ENCODE measurements at places on chromosomes 7 and 10. TPM values are rescaled to one million over a fixed set of nuclear protein-coding genes. Genes with fewer than 3 reads are reported as not detected.
A peak's percentile ranks its signal among the peaks of the same experiment; 100 is the strongest.

The CHAT gene
- total RNA-seq: not detected

DNA sequence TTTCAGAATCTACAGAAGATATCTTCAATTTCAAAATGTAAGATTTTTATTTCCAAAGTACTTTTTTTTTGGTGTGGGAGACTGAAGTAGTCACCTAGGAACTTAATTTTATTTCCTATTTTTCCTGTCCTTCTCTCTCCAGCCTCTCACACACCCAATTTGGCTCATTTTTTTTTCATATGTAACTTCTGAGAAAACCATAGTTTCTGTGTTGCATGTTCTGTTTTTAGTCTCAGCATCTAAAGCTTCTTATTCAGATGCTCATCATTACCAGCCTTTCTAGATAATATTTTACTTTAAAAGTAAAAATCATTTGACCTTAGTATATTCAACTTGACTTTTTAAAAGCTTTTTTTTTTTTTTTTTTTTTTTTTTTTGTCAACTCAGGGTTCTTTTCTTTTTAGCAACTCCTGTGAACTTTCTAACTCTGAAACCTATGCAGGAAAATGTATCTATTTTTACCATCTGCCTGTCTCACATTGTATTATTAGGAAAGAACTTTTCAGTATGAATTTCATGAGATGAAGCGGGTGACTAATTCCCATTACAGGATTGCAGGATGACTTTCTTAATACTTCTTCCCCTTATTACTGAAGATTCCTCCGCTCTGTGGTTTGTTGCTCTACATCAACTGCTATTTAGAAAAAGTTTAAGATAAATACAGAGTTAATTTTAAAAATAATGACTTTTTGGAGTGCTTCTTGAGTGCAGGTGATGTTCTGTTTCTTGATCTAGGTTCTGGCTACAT, 73.6 kb upstream of the LSM8 start:
- no peak for DNase-seq

DNA sequence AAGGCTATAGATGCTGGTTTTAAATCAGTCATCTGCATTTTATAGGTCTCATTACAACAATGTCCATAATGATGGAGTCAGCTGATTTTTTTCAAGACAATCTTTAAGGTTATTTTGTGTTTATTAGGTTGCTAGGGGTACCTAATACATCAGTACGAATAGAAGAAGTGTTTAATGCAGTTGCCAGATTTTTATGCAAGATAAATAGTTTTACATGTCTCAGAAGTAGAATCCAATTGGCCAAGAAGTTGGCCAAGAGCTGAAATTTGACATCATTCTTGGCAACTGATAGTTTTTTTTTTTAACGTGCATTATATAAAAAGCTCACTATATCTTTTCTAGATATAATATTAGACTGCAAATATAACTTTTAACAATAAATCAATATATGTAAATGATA, 208.5 kb downstream of the TRIL start:
- no peak for DNase-seq

The GCK gene
- total RNA-seq: 2.1 TPM

DNA sequence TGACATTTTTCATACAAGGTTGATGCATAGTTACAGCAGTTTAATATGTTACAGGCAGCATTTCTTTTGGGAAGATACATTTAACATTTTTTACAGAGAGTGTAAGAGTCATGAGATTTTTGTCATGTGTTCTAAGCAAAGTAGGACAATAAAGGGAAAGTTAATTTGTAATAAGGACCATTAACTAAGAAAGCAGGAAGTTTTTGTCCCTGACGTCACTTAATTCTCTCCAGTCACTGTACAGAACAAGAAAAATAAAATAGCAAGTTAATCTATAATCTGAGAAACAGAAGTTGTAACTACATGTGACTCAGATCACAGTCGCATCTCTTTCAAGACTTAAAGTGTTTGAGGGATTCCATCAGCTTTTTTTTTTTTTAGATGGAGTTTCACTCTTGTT, 49.5 kb upstream of the CAPZA2 start:
- no peak for DNase-seq

GRCh38 chr7:55569797-55570196, 2.5 kb downstream of the VOPP1 start:
- DNase-seq: peak; percentile 80

The NUPR2 gene
- not detected for total RNA-seq

The ZNF239 gene
- 0.56 TPM for total RNA-seq

DNA sequence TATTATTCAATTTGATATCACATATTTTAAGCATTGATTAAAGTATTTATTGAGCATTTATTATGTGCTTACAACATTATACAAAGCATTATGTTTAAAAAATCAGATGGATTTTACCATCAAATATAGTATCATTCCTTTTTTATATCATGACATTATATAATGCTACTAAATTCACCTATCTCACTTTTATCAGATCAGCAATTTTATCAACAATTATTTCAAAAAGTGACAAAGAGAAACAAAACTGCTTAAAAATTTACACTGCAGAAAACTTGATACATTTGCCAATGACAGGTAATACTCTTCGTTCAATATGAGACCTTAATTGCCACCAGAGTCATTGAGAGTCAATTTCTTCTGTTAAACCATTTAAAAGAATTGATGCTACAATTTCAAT, 82.0 kb downstream of the CHCHD3 start:
- no peak for DNase-seq

- DNase-seq: peak; percentile 19
Observed at GRCh38 chr7:32957326-32958045, at the start of gene FKBP9. TSS of gene FKBP9 (plus strand) at chr7:32957440. CDS start at chr7:32957574, 134 bp downstream.

DNA sequence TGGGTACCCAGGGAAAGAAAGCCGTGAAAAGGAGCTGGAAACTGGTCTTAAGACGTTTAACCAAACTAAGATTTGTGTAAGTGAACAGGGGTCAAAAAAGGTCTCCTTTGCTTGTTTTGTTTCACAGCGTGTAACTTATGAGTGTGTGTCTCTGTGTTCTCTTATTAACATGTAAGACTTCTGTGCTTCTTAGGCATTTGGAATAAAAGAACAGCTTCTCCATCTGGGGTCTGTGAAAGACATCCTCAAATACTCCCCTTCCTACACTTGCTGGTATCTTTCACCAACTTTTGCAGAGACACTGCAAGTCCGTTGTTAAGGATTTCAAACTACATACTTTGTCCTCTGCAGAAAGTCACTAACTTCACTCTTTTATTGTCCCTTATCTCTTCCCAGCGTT, 615 bp upstream of the NEUROD6 start:
- no peak for DNase-seq

GRCh38 chr10:76541852-76542251, 1095.8 kb downstream of the KCNMA1 start:
- no peak for DNase-seq

The GTF2IRD2 gene
- total RNA-seq: 4.1 TPM

DNA sequence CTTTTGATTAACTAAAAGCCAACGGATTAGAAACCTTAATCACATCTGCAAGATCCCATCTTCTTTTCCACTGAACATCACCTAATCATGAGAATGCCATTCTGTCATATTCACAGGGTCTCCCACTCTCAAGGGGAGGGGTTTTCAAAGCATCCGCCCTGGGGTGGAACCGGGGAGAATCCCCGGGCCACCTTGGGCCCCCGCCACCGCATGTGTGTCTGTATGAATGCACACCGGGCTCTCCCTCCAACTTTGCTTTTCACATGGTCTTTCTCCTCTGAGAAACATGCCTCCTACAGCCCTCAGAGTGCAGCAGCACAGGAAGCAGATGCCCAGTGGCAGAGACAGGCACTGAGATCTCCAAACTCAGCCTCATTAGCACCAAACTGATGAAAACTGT, 233.2 kb upstream of the PPP2R2D start:
- DNase-seq: no peak

The STAG3 gene
- 15.8 TPM for total RNA-seq

DNA sequence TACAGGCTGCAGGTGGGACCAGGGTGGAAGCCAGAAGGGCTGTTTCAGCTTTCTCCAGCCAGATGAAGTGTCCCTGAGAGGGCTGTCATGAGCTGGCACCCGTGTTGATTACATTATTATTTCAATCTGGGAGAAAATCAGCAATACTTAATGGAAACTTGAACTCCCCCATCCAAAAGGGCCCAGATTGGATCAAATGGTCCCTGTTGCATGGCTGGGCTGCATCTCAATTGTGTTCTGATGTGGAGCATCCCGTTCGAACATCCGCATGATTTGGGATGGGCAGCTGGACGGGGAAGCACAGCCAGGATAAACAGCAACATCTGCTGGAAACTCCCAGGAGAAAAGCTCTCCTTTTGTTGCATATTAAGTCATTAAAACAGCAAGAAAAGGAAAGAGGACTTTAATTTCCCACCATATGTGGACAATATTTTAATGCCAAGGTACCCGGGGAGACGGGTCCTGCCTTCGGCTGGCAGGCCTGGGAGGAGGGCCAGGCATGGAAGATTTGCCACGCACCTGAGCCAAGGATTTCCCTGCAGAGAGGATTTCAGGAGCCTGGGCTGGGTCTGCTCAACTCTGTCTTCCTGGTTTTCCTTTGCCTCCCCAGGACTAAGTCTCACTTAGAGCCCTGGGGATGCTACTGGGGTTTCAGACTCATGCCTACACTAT, 52.4 kb downstream of the NPTX2 start:
- DNase-seq: no peak

- DNase-seq: peak; percentile 76
Observed at GRCh38 chr10:84256510-84257342, 11.9 kb downstream of the RGR start.

DNA sequence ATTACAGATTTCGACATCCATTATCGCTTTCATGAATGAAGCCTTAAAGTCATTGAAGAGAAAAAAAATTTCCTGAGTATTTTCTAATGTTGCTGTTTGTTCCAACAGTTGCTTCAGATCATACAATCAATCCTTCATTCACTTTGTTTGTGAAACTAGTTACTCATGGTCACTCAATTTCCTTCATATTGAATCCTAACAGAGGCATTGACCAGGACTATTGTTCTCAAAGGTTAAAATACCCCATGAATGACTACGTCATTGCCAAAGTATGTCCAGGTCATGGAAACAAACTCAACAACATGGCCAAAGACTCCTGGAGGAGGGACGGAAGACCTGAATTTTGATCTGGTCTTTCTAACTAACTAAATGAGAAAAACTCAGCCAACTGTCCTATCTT, 54.0 kb upstream of the ABCB5 start:
- DNase-seq: no peak

The TMEM176A gene
- not detected for total RNA-seq

Data from activated CD8-positive, alpha-beta T cell treated with anti-CD3 and anti-CD28 coated beads for 36 hours (primary cell).